ENCODE measurements at places on chromosomes 6 and 20. TPM values are rescaled to one million over a fixed set of nuclear protein-coding genes. Genes with fewer than 3 reads are reported as not detected.

LTB gene
- 0.37 TPM for total RNA-seq

MAFB gene
- 15.9 TPM for total RNA-seq

C2 gene
- not detected for total RNA-seq

MEI4 gene
- not detected for total RNA-seq

NOTCH4 gene
- total RNA-seq, result not detected

F13A1 gene
- 0.65 TPM for total RNA-seq

ABHD16B gene
- total RNA-seq, result not detected

ARID1B gene
- 63.9 TPM for total RNA-seq

DEFB132 gene
- not detected for total RNA-seq

RUNX2 gene
- total RNA-seq, result 8.1 TPM

PTK6 gene
- 4.4 TPM for total RNA-seq

OXT gene
- not detected for total RNA-seq

PDYN gene
- not detected for total RNA-seq

HLA-DRB5 gene
- not detected for total RNA-seq

SGK2 gene
- total RNA-seq, result 0.33 TPM

GTSF1L gene
- not detected for total RNA-seq

TREM2 gene
- total RNA-seq, result 0.63 TPM

NKAIN4 gene
- total RNA-seq, result not detected

CD93 gene
- total RNA-seq, result not detected
